Stimulated activated CD8-positive, alpha-beta memory T cell treated with anti-CD3 and anti-CD28 coated beads, Interleukin-7, amount 100 ng/mL, for 1 hour (primary cell): ENCODE measurements at places on chromosomes 1 and 21.
A peak's percentile ranks its signal among the peaks of the same experiment; 100 is the strongest.

- no peak for DNase-seq
These were observed 421.0 kb downstream of the DSCAM start for GRCh38 chr21:40425981-40426380.

- DNase-seq: peak; percentile 52
These were observed 21.7 kb downstream of the INTS3 start for GRCh38 chr1:153749408-153750005.

DNA sequence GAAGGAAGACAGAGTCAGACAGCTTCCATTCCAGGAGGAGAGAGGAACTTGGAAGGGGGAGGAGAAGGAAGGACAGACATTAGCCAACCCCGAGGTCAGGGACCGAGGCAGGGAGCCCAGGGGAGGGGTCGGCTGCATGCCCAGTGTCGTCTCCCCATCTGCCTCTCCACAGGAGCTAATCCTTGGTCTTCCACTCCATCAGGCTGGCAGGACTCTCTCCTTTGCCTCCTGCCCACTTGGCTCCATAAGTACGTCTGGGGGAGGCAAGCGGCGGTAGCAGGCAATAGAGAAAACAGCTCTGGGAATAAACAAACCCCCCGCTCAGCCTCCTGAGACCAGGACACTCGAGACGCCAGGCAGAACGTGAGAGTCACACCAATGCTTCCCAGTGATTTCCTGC, 71.3 kb downstream of the GRIK3 start:
- no peak for DNase-seq

DNA sequence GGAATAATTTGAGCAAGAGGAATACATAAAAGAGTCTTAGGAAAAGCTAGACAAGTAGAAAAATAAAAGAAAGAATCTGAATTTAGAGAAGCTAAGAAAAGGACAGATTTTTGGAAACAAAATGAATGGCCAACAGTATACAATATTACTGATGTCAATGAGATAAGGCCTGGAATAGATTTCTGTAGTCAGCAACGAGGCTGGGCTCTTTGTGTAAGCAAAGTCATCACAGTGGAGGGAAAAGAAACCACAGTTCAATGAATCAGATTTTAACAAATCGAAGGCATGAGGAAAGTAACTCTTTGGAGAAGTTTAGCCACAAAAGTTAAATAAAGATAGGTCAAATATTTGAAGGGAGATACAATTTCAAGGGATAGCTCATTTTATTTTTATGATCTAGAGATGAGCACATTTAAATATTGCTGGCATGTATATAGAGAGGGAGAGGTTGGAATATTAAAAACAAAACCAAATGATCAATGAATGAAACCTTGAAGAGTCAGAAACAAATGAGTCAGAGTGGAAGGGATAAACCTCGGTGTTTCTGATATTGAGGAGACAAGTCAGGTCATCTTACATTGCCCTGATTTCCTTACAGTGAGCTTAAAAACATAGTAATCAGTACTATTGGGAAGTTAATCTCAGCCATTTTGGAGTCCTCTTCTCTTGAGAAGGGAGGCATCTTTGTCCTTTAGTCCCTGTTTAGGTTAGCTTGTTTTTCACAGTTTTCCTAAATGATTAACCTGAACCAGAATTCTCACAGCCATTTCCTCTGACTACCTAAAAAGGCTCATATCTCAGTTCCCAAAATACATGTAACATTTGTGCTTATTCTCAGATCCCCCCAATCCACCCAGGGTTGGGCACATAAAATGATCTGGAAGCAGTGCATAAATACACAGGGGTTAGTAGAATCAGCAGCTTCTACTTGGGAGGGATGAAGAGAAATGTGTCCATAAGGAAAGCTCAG, 620.0 kb upstream of the B3GALT2 start:
- no peak for DNase-seq

GRCh38 chr1:170377440-170377839, 154.5 kb upstream of the GORAB start:
- no peak for DNase-seq

DNA sequence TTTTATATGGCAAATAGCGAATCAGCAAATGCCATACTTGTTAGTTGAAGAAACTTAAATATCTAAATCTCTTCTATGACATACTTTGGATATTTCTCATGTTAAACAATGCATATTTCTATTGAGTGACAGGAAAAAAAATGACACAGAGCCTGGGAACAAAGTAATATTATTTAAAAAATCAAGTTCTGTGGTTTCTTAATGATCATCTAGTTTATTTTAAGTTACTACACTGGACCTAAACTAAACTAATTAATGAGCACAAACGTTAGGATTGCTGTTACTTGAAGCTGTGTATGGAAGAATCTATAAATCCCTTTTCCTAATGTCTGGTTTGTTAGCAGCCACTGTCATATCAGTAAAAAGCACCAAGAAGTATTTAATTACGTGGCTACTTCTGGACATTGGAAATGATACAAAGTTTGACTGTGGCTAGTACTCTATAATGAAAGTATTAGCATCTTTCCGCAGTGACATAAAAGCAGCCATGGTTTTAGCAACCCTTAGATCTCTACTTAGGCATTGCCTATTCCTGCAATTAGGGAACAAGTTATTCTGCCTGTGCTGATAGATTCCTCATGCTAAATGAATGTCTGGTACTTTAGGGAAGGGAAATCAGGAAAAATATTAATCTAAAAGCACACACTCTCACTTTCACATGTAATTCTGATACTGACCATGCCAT, 981.7 kb upstream of the B3GALT2 start:
- no peak for DNase-seq

- no peak for DNase-seq
These were observed 170.6 kb upstream of the ARHGEF16 start for GRCh38 chr1:3283849-3284248.
